ENCODE measurements at places on chromosomes 4 and X. TPM values are rescaled to one million over a fixed set of nuclear protein-coding genes. Genes with fewer than 3 reads are reported as not detected.

The HELT gene
- not detected for total RNA-seq

DNA sequence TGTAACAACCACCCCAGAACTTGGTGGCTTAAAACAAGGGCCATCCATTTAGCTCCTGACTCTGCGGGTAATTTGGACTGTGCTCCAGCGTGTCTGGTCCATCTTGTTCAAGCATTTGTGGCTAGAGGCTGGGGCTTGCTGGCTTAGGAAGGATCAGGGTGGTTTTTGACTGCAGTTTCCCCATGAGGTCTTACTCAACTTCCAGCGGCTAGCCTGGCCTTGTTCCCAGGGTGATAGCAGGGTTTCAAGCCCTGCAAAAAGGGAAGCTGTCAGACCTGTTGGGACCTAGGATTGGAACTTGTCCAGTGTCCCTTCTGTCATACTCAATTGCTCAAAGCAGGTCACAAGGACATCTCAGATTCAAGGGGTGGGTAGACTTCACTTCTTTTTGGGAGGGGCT lies 205.9 kb downstream of the STIM2 start:
- DNase-seq = no peak

DNA sequence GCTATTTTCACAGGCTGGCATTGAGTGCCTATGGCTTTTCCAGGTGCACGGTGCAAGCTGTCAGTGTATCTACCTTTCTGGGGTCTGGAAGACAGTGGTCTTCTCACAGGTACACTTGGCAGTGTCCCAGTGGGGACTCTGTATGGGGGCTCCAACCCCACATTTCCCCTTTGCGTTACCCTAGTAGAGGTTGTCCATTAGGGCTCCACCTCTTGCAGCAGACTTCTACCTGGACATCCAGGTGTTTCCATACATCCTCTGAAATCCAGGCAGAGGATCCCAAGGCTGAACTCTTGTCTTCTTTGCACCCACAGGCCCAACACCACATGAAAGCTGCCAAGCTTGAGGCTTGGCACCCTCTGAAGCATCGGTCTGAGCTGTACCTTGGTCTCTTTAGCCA lies 735.7 kb upstream of the INTU start:
- DNase-seq = no peak

DNA sequence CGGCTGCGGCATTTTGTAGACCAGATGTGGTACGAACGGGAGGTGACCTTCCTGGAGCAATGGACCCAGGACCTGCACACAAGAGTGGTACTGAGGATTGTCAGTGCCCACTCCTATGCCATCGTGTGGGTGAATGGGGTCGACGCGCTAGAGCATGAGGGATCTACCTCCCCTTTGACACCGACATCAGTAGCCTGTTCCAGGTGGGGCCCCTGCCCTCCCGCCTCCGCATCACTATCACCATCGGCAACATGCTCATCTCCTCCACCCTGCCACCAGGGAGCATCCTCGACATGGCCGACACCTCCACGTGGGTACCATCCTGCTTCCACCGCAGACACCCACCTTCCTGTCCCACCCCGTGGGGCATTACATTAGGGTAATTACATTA lies 46.2 kb downstream of the SMARCA5 start:
- DNase-seq = no peak

All from RPMI7951 (cell line).